ENCODE measurements at places on chromosomes 6 and 20.

DNA sequence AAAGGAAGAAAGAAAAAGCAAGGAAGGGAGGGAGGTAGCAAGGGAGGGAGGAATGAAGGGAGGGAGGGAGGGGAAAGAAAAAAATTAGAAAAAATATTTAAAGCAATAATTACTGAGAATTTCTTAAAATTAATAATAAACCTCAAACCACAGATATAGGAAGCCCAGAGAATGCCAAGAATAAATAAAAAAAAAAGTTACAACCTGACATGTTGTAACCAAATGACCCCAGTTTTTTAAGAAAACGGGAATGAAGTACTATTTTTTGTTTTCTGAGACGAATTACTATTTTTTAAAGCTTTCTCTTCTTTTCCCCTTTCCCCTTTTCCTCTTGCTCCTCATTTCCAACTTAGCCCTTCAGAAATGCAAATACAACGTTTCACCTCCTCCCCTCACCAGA lies 16.7 kb downstream of the SLC17A1 start:
- DNase-seq, result no peak

DNA sequence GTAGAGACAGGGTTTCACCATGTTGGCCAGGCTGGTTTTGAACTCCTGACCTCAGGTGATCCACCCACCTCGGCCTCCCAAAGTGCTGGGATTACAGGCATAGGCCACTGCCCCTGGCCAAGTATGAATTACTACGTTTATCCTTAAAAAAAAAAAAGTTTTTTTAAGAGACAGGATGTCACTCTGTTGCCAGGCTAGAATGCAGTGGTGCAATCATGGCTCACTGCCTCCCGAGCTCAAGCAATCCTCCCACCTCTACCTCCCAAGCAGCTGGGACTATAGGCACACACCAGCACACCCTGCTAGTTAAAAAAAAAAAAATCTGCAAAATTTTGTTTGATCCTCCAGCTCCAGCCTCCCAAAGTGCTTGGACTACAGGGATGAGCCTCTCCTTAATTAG lies 23.1 kb downstream of the IYD start:
- DNase-seq, result no peak

DNA sequence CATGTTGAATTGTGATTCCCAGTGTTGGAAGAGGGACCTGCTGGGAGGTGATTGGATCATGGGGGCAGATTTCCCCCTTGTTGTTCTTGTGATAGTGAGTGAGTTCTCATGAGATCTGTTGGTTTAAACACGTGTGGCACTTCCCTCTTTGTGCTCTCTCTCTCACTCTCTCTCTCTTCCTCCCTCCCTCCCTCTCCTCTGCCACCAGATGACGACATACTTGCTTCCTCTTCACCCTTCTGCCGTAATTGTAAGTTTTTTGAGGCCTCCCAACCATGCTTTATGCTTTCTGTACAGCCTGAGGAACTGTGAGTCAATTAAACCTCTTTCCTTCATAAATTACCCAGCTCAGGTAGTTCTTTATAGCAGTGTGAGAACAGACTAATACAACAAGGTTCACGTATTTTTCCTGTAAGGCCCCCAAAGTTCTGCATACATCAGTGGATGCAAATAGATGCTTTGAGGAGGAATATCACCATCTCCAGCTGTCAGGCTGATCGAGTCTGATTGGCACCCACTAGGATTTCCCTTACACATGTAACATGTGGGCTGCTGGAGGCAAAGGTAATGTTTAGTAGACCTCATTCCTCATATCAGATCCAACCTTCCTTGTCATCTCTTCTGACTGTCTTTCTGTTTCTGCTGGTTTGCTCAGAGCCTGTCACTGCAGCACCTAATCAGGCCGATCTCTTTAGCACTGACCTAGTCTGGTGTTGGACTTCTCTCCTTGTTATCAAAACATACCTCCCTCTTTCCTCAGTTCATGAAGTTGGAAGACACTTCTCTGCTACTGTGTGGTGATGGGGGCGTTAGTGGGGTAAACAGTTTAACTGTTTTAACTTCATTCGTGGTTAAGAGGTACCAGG lies 54.3 kb upstream of the BACH2 start:
- peak; percentile 41 for DNase-seq

DNA sequence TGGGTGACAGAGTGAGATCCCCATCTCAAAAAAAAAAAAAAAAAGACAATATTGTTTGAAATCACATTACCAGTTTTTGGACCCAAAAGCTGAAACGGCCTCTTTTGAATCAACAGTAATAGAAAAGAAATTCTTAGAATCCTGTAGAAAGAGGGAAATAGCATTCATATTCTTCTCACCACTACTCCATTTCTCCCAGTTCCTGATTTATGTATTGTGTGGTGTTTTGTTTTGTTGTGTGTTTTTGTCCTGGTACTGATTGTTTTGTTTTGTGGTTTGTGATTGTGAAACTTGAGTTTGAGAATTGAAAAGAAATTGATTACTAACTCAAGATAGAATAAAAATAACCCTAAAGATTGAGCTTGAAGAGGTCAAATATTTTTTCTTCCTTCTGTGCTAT lies 26.2 kb upstream of the EEF1A1 start:
- DNase-seq, result no peak

- no peak for DNase-seq
These were observed 123.2 kb upstream of the TMEM170B start for GRCh38 chr6:11414176-11414963.

DNA sequence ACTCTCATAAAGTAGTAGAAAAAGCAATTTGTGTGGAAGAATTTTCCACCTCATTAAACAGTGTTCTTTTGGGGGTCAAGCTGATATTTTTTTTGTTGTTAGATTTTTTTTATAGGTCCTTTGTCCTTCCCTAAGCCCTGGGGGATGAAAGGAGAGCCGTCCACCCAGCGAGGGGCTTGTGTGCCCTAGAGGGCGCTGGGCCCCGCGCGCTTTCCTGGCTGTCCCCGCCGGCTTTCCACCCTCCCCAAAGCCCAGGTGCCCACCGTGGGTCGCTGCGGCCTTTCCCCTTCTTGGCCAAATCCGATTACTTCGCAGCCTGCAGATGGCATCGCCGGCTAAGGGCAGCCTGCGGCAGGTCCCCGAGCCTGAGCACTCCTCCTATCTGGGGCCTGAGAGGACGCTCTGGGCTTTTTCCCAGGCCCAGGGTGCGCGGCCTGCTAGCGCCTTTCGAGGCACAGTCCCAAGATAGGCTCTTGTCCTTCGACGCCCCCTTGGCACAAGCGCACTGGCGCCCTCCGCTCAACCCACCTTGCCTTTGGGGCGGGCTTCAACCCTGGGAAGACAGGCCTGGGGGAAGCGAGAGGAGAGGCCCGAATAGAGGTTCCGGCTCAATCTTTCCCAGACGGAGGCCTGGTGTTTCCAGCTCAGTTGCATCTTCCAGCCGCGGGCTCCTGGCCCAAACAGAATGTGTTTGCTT lies 33.6 kb downstream of the TFAP2A start:
- DNase-seq, result no peak

GRCh38 chr6:56807989-56808337 lies 146.9 kb upstream of the BEND6 start:
- no peak for DNase-seq

- no peak for DNase-seq
These were observed 72.3 kb downstream of the SNX5 start for GRCh38 chr20:17896193-17896723.

- DNase-seq, result no peak
These were observed 127.7 kb downstream of the ALDH8A1 start for GRCh38 chr6:134821928-134822864.

DNA sequence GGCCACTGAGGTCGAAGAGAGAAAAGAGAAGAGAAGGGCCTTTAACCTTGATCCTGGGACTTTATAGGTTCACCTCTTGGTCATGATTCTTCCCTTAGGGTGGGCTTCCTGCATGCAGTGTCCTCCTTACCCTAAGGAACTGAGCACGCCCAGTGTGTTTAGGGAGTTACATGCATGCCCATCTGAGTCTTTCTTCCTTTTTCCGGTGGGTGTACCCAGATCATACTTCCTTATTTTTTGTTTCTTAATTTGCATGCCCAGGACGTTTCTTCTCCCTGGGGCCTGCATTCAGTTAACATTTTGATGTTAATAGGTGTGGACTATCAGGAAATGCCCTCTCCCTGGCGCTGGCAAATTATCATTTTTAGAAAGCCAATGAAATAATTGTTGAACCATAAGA lies 91.5 kb downstream of the HTR1B start:
- DNase-seq, result no peak

- no peak for DNase-seq
These were observed 213.8 kb upstream of the ZFP64 start for GRCh38 chr20:52405417-52405816.

DNA sequence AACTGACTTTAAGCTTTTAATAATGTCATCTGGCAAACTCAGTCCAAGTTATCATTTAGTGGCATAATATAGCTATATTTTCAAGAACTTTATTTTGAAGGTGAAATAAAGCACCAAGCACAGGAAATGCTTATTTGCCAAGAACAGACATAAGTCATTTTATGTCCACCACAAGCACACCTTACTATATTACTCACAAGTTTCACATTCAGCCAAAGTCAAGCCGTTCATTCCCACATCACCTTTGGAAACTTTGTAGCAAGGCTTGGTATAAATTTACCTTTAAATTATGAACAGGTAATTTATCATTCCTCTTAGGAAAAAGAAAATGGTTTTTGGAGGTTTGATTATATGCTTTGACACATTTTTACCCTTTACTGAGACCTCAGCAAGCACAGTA lies 236.8 kb upstream of the FKBP1C start:
- no peak for DNase-seq

- DNase-seq, result no peak
These were observed 176.7 kb downstream of the PTPRK start for GRCh38 chr6:128343706-128344105.

GRCh38 chr20:45070932-45071632 lies 29.8 kb downstream of the KCNS1 start:
- DNase-seq, result no peak

DNA sequence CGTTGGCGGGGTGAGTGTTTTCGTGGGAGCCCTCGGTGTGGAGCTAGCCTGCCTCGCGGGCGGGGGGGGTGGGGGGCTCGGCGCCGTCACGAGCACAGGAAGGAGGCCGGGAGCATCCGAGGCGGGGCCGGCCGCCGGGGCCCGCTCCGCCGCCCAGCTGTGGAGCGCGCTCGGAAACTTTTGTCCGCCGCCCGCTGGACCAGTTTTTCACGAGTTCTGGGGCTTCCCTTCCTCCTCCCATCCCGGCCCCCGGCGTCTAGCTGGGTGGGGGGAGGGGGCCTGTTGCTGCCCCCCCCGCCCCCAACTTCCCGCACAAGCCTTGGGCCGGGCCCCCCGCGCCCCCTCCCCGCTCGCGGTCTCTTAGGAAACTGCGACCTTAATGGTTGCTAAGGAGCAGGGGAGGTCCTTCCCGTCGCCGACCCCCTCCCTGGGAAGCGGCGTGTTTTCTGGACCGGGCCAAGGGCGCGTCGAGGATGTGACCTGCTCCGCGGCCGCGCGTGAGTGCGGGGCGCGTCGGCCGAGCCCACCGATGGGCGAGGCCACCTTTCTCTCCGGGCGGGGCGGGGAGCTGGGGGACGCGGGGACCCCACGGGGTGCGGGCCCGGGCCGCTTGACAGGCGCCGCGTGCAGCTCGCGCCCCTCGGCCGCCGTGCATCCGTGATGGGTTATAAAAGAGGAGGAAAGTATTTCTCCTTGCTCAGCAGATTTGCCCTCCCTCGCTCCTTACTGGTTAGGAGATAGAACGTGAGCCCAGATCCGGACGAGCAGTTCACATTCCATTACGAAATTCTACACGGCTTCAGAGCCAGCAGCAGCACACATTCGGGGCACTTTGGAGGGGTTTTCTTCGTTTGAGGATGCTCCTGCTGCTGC lies 1.4 kb downstream of the RREB1 start:
- DNase-seq, result peak; percentile 58

DNA sequence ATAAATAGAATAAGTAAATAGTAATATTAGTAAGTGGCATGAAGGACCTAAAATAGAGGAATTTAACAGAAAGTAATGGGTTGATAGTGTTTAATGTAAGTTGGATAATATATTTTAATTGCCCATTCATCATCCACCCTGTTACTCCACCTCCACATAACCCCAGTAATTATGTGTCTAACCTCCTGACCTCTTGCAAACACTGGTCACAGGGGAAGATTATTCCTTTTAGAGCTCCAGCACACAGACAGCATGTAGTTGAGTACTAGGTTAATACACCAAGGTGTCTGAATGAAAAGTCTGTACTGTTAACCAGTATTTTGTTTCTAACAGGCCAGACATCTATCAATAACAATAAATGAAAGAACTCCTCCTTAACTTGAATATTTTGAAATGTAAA lies 92.4 kb upstream of the EYS start:
- DNase-seq, result no peak

- DNase-seq, result no peak
These were observed 38.4 kb downstream of the ALDH8A1 start for GRCh38 chr6:134911547-134911946.

GRCh38 chr6:22651731-22652130 lies 82.4 kb downstream of the HDGFL1 start:
- DNase-seq, result no peak

DNA sequence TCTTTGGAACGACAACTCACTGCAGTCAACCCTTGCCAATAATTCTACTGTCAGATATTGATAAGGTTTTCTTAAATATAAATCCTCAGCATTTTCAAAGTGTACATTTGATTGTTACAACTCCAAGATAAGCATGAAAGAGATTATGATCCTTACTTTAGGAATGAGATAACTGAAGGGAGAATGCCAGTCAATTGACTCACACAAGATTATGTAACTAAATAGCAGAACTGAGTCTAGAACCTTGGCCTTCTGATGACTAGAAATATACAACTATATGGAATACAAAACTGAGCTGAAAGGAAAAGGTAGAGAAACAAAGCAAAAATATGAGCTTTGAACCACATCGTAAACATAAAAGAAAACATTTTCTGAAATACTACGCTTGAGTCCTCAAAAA lies 26.9 kb upstream of the STXBP5 start:
- no peak for DNase-seq

- no peak for DNase-seq
These were observed 436 bp downstream of the CAGE1 start for GRCh38 chr6:7389162-7389450.

DNA sequence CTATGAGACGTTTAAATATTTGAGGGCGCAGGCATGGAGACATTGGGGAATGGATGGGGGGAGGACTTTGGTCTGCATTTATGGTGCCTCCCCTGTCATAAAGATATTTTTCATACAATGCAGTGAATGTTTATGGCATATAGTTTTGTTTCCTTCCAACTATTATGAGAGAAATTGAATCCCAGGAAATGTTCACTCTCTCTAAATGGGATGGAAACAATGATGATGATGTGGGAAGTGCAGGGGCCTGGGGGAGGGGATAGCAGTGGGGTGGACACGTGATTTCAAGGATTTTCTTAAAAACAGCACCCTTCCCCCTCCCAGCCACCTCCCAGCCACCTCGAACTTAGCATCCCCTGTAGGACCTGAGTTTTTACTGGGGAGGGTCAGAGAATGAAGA lies 69.9 kb downstream of the TOX2 start:
- no peak for DNase-seq

DNA sequence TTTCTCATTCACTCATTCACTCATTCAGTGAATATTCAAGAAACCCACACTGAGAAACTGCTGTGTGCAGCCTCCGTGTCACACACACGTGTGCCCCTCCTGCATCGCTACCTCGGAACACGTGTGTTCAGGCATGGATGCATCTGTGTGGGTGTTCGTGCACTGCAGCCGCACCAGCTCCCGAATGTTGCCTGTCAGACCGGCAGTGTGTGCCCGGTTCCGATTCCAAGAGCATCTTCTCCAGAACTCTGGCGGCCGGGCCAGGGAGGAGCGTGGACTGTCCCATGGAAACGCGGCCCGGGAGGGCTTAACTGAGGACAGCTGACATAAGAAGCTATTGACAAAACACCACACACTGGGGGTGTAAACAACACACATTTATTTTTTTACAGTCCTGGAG lies 216.0 kb downstream of the DLL1 start:
- peak; percentile 9 for DNase-seq

- peak; percentile 75 for DNase-seq
These were observed 697 bp downstream of the PPT2 start for GRCh38 chr6:32154514-32155161.

All from activated T-cell treated with anti-CD3 and anti-CD28 coated beads, Interleukin-2, amount 50 U/mL, for 24 hours (primary cell).